ENCODE measurements at places on chromosomes 5 and 9.

DNA sequence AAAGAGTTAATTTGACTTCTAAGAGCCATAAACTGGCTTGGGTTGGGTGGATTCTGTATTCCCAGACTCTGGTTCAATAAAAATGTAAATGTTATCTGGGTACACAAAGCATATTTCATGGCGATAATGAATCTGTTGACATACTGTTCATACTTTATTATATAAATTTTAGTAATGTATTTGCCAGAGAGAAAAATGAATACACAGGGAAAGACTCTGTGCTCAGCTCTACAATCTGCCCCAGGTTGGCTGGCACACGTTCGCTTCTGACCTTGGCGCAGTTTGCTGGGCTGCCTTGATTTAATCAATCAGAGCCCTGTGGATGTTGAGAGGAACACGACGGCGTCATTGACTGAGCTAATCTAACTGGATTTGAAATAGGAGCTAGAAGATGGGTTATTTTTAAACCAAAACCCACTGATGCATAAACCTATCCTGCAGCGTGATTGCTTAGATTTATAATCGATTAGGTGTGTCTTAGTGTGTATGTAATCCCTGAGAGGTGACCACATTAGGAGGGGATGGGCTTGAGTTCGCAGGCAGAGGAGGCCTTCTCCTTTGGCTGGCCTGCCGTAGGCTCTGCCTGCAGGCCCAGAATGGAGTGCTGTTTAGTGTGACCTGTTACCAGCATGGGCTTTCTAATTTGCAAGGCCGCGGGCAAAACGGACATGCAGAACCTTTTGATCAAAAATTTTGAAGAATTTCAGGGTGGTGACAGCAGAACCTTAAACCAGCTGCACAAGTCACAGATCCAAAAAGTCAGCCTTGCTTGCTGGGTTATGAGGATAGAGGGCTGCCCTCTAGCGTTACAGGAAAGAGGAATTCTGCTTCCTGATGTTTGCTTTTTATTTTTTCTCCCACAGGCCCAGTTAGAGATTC, 3.9 kb upstream of the ADCY2 start:
- DNase-seq: peak; percentile 11

DNA sequence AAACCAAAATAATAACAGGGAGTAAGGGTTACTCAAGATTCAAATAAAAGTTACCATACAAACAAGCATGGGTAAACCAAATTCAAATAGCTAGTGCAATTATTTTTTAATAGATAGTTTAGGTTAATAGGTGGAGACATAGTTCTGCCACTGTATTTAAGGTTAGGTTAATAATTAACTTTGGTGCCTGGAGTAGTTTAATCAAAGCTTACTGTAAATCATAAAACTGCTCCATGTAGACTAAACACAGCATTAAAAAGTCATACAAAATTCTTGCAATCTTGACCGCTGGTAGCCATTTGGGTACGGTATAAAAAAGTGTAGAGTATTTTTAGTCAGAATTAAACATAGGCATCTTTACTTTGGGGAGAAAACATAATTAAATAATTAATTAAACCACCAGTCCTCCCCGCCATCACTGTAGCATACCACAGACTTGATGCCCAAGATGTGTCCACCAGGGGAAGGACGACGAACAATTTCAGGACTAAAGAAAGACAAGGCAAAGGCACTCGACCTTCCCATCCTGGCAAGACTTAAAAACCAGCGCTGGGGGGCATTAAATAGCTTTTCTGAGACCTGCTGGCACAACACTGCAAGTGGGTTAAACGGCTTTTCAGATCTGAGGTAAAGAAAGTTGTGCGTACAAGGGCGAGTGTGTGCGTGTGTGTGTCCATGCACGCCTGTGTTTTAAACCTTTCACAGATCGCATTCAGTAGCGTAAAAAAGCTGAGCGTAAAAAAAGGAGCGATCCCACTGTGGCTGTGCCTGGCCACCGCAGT, 2.9 kb downstream of the SEMA6A start:
- no peak for DNase-seq

- no peak for DNase-seq
Measured at GRCh38 chr5:173310218-173310769, 17.9 kb downstream of the STC2 start.

DNA sequence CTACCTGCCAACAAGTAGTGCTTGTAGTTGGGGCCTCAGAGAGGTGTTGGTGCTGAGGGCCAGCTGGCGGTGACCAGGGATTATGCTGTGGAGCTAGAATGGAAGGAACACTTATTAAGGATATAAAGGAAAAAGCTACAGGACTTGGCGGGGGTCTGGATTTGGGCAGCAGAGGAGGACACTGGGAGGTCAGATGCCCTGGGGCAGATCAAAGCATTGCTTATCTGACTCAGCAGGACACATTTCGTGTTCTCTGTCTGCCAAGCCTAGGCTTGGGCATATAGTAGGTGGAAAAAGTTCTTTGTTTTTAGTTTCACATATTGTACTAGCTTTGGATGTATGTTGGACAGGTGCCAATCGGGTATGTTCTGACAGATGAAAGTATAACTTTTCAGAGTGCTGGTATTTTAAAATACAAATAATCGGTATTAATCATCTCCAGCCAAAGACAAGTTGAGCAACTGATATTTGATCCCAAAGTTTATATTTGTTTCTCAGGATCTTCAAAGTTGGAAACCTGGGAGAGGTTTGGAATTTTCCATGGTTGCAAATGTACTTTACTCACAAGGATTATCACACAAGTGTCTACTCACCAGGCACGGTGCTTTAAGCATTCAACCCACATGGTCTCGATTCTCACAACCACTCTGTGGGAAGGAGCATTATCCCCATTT, 69.4 kb downstream of the IQGAP2 start:
- no peak for DNase-seq

DNA sequence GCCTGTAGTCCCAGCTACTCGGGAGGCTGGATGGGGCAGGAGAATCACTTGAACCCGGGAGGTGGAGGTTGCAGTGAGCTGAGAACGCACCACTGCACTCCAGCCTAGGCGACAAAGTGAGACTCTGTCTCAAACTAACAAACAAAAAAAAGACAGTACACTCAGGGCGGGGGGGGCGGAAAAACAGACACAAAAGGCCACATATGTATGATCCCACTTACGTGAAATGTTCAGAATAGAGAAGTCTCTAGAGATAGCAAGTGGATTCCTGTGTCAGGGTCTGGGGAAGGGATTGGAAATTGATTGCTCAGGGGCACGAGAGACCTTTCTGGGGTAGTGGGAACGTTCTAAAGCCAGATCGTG, 9.0 kb upstream of the LCN1 start:
- no peak for DNase-seq
